ENCODE measurements at places on chromosomes 6 and 20.

GRCh38 chr6:6515691-6516607, 72.6 kb upstream of the LY86 start:
- peak; percentile 37 for DNase-seq

- no peak for DNase-seq
These were observed 1.5 kb downstream of the VNN1 start for GRCh38 chr6:132712366-132712765.

- DNase-seq, result no peak
These were observed 203.5 kb downstream of the KCNQ5 start for GRCh38 chr6:72825315-72825911.

GRCh38 chr6:157232161-157232895, 91.0 kb downstream of the TMEM242 start:
- no peak for DNase-seq

- DNase-seq, result no peak
These were observed 425.5 kb downstream of the BCKDHB start for GRCh38 chr6:80531681-80532619.

- DNase-seq, result no peak
These were observed 74.3 kb downstream of the LAMP5 start for GRCh38 chr20:9588706-9589105.

DNA sequence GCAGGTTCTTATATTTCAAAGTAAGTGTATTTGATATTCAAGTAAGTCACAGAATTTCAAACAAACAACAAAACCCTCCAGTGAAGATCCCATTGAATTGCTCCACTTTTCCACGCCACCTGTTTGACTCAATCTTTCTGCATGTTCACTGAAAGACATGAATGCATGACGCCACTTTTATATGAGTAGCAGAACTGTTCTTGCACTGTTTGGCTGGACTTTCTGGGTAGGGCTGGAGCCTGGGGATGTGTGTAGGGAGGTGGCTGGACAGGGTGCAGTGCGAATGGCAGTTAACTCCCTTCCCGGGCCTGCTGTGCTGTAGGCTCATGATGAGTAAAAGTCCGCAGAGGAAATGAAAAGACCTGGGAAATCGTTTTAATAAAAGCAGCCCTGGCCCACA, 39.7 kb downstream of the IL20RA start:
- no peak for DNase-seq

- DNase-seq, result no peak
These were observed 250.4 kb downstream of the CDH4 start for GRCh38 chr20:61502433-61502832.

DNA sequence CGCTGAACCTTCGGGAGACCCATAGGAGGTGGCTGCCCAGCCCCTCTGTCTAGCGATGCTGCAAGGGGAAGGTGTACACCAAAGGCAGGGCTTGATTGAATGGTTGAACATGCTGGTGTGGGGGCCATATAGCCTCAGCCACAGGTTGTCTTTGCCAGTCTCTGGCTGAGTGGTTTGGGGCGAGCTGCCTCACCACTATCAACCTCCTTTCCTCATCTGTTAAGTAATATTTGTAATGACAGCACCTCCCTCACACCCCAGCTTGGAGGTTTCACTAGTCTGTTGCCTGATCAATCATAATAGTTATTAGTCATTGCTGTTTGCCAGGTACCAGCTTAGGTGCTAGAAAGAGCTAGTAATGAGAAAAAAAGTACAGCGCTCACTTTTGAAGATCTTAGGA, 11.8 kb upstream of the ZNF831 start:
- DNase-seq, result no peak

GRCh38 chr6:125932451-125932795, 24.1 kb upstream of the HINT3 start:
- no peak for DNase-seq

DNA sequence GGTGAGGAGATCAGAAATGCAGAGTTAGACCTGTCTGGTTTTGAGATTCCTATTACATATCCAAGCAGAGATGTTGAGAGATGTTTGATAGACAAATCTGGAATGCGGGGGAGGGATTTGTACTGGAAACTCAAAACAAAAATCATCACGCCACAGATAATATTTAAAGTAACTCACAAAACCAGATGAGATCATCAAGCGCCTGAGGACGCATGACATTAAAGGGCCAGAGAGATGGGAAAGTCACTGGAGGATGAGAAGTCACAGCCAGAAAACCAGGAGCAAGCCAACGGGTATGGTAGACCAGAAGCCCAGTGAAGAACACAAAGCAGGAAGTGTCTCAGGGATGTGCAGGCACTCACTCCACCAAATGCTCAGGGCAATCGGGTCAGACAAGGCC, 87.7 kb downstream of the DLL1 start:
- no peak for DNase-seq

DNA sequence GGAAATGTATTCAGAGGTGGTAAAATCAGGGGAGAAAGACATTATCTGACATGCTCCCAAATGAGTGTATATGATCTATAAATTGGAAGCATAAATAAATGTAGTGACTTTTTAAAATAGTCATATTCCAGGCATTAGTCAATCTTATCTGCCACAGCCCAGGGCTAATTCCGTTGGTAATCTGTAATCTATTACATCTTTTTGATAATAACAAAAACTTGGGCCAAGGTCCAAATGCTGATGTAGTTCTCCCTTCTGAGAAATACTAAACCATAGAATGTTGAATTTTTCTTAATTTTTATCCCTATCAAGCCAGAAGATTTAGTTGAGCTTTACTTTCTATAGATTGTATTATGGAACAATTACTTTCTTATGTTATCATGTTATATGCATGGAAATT, 1279.8 kb downstream of the EPHA7 start:
- DNase-seq, result no peak

DNA sequence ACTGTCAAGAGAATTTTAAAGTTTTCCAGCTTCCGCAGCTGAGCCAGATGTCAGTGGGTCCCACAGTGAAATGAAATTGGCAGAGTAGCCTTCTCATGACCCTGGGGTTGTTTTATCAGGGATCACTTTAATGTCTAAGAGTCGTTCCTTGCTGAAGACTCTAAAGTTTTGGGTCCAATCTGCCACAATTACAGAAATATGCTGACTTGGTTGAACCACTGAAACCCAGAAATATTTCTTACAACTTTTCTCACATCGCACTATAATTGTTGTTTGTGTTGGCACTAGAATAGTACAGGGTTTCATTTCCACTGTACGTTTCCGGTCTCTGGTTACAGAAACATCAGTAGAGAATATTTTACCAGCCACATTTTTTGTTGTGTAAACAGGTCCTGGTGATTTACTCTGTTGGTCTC, 109.0 kb downstream of the HMGCLL1 start:
- no peak for DNase-seq

DNA sequence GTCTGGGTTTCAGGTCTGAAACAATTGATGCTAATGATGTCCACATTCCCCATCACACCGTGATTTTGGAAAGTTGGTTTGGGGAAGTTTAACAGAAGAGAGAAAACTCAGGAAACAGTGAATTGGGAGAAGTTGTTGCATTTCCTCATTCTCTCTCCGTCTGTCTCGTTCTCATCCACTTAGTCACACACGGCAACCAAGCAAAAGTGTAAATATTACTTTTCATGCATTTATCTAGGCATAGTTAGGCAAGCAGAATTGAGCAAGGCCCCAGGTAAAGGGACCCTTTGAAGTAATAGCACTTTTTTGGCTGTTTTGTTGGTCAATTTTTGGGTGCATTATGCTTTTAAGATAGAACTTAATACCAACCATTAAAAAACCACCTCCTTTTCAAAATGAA, 137.0 kb upstream of the SULF2 start:
- no peak for DNase-seq

GRCh38 chr6:36699348-36699747, 1.7 kb downstream of the RAB44 start:
- DNase-seq, result no peak

- DNase-seq, result no peak
These were observed 7.8 kb upstream of the MRS2 start for GRCh38 chr6:24394780-24395437.

DNA sequence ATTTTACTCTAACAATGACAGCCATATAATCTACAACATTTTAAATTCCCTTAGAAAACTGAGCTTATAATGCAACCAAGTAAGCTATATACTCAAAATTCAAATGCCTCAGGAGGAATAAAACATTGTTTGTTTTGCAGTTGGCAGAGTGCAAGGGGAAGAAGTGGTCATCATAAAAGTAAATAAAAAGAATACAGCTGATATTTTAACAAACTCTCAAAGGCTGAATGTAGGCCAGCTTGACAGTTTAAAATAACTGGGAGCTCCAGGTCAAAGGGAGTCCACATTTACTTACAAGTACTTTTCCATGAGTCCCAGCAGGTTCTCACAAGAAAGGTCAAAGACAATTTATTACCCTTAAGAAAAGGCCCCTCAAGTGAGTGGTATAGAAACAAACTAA, 589.8 kb downstream of the BCKDHB start:
- DNase-seq, result no peak

DNA sequence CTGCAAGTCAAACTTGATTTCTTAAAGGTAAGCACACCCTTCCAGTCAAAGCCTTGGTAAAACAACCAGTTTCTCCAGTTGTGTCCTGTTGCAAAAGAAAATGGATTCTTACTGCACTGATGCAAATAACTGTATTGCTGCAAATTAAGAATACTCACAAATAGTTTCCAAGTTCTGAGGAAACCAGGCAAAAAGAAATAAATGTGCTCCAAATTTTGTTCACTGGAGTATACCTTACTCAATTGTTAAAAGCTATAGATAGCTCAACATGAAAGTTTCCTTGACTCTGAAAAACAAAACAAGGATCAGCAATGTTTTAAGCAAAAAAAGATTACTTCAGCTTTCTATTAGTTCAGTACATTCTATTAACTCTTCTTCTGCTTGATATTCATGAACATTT, 75.2 kb downstream of the SLC16A10 start:
- no peak for DNase-seq

DNA sequence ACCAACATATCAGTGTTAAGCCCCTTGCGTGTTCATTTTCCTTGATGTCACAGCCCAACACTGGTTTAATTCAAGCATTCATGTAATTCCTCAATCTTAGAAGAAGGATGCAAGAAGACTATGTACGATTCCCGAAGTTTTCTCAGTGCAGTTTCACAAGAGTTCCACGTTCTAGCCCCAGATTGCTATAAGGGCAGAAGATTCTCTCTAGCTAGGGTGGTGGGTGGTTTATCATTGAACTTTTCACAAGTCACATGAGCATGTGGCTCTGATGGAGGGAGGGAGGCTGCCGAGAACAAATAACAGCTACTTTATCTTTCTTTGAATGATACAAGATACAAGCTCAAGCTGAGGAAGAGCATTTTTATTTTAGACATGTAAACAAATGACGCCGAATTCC, 71.9 kb upstream of the NHSL1 start:
- no peak for DNase-seq

DNA sequence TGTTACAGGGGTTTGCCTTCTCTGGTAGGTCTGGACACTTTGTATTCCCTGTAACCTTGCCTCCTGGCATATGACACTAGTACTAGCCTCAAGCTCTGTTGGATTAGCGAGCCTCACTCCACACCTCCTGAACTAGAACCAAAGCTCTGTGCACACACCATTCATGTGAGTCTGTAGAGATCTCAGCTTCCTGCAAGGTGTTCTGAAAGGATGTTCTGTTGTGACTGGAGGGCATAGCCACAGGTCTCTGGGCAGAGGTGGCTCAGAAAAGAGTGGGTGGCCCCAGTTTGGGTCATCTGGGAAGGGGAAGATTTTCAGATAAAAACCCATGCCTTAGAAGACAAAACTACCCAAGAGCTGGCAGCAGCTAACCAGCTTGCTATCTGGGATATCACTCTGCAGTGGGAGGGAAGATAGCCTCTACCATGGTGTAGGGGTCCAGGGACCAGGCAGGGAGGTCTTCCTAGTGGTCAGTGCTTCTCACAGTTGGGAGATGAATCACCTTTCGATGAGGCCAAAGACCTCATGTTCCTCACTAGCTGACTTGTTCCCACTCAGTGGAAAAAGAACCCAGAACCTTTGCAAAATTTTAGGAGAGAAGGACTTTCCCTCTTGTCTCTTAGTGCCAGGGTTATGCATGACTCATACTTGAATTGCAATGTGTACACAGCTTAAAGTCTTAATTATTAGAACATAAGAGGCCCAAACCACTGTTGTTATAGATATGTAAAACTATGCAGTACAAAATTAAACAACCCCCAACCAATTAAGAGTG, 41.4 kb downstream of the HLA-F start:
- DNase-seq, result no peak

DNA sequence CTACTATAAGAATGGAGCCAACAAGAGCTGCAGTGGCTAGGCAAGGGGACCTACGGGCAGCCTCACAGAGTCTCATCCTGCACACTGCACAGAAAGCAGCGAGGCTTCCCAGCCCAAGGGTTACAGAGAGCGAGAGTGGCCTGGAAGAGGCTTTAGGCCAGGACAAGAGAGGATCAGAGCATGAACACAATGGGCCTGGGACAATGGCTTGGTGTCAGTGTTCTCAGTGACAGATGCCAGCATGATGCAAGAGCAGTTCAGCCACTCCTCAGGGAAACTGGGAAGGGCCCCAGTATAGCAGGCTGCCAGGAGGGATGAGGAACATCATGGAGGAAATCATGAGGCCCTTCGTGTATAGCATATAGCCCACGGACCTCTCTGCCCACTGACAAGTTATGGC, 108.0 kb downstream of the NUS1 start:
- no peak for DNase-seq

DNA sequence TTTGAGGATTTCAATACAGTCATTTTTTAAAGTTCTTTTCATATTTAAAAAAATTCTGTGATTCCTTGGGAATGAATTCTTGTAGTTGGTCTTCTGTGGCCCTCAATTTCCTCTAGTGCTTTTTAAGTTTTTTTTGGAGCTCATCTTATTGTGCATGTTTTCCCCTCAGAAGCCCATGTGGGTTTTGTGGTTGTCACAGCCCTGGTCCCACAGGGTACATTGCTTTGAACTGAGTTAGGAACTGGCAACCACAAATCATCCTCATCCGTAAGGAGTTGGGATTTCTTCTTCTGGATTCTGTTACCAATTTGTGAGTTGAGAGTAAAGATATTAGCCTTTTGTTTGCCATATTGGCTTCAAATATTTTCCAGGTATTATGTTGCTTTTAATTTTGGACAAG, 89.9 kb downstream of the AKAP7 start:
- DNase-seq, result no peak

GRCh38 chr6:18387061-18387721, at the start of gene RNF144B:
RNF144B (plus strand) TSS chr6:18387350; CDS start chr6:18399535, 12,185 bp downstream.
- DNase-seq, result peak; percentile 44

- DNase-seq, result no peak
These were observed 76.7 kb downstream of the PSMB1 start for GRCh38 chr6:170476360-170476759.

GRCh38 chr6:132304891-132305305, 96.4 kb downstream of the MOXD1 start:
- DNase-seq, result no peak

- DNase-seq, result no peak
These were observed 45.6 kb upstream of the SGK1 start for GRCh38 chr6:134363323-134364039.
